Kidney capillary endothelial cell (primary cell): ENCODE measurements at places on chromosomes 5 and 9.

DNA sequence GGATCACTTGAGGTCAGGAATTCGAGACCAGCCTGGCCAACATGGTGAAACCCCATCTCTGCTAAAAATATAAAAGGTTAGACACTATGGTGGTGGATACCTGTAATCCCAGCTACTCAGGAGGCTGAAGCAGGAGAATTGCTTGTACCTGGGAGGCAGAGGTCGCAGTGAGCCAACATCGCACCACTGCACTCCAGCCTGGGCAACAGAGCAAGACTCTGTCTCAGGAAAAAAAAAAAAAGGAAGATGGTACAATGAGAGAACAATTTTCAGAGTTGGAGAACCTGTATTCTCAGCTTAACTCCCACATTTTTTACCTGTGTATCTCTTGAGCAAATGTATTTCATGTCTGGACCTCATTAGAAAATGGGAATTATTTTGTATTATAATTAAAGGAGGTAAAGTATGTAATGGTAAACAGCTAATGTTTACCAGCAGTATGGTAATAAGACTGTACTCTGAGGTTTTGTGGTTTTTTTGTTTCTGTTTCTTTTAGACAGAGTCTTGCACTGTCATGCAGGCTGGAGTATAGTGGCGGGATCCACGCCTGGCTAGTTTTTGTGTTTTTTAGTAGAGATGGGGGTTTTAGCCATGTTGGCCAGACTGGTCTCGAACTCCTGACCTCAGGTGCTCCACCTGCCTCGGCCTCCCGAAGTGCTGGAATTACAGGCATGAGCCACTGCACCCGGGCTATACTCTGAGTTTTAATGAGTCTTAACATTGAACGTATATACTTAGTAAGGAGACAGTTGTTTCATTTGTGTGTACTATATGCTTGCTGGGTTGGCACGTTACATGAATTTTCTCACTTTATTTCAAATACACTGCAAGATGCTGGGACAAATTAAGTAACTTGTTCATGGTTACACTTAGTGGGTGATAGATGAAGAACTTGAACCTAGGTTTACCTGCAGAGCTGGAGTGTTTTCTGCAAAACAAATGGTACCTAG, 16.2 kb downstream of the UHRF2 start:
- no peak for DNase-seq

- DNase-seq, result no peak
Measured at GRCh38 chr5:45568813-45569212, 127.4 kb downstream of the HCN1 start.

GRCh38 chr9:37466037-37466709, 923 bp upstream of the ZBTB5 start:
- peak; percentile 56 for DNase-seq

DNA sequence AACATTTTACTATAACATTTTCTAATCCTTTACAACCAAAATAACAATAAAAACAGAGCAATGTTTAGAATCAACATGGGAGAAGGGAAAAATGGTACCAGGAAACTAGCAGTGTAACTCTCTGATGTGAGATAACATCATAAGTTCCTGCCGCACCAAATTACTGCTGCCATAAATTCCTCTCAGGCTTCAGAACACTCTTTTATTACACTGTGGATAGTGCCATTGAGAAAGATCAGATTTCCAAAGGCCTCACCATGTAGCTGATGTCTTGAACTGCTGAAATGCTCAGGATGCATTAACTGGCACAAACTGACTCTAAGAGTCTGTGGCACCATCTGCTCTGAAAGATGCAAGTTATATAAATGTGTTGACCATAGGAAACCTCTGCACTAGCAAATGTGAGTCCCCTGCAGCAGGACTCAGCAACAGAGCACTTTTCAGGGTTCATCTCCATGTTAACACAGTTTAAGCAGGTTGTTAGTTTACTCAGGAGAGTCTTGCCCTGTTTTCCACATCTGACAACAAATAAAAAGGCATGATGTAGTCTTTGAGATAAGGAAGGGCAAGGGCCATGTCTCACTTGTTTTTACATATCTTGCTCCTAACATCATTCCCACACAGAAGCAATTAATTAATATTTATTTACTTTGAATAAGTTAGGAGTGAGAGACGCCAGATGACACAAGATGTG, 218.1 kb downstream of the CETN3 start:
- no peak for DNase-seq

- no peak for DNase-seq
Measured at GRCh38 chr9:129677456-129677855, 12.0 kb downstream of the PRRX2 start.
